Activated naive CD4-positive, alpha-beta T cell treated with anti-CD3 and anti-CD28 coated beads, Interleukin-2, amount 50 U/mL, for 72 hours (primary cell): ENCODE measurements at places on chromosomes 16 and 17. TPM values are rescaled to one million over a fixed set of nuclear protein-coding genes. Genes with fewer than 3 reads are reported as not detected.

DNA sequence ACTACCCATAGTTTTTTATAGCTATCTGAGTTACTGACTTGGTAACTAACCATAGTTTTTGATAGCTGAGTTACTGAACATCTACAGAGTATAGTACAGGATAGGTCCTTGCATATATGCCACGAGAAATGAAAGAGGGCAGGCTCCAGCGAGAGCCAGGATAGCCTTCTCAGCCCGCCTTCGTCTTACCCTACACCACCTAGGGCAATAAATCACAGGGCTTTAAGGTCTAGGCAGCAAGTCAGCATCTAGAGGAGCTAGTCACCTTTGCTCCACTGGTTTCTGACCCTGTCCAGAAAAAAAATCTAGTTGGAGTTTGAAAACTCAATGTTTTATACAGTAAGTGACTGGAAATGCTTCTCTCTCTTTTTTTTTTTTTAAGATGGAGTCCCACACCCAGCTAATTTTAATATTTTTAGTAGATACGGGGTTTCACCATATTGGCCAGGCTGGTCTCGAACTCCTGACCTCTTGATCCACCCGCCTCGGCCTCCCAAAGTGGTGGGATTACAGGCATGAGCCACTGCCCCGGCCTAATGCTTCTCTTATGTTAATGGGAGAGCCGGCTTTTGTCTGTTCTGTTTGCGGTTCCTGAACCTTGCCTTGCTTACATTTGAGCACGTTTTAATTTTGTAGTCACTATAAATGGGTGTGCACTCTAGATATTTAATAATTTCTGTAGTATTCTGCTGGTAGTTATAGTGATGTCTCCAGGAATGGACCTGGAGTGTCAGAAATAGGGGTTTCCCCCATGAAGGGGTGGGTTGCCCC is 2.8 kb downstream of the BFAR start:
- DNase-seq: no peak

GRCh38 chr17:38351412-38352222 is at the start of gene SOCS7:
Gene SOCS7 (plus strand): TSS chr17:38351844. CDS start chr17:38352053, 209 bp downstream.
- peak; percentile 92 for DNase-seq

DNA sequence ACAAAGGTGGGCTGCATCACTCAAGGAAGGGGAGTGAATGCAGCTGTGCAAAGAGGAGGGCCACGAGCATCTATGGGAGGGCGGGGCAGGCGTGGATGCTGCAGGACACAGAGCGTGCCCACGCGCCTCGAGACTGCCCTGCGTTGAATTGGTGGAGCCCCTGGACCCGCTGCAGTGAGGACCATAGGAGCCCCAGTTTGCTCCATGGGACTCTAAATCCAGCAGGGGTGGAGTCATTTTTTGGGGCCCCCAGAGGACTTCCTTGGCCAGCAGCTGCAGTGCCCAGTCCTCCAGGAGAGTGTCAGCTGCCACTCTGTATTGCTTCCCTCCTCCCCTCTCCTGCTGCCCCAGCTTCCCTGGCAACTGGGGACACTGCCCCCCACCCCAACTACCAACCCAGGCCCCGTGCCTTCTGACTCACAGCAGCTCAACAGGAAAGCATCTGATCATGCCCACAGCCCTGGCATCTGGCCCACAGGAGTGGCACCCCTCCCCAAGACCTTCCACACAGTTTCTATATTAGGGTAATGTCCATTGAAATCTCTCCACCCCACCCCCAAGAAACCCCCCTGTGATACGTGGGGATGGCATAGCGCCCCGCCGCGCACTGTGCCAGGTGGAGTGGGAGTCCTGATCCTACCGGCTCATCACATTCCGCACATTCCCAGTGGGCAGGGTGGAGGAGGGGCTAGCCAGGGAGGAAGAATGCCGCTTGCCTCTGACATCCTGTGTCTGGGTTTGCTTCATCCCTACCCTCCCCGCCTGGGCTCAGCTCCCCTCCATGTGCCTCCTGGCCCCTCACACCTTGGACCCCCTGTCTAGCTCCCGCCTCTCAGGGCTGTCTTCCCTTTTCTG is 27.8 kb upstream of the ITGA3 start:
- DNase-seq: no peak

- DNase-seq: no peak
Measured at GRCh38 chr16:13923703-13924298, 3.8 kb downstream of the ERCC4 start.

DNA sequence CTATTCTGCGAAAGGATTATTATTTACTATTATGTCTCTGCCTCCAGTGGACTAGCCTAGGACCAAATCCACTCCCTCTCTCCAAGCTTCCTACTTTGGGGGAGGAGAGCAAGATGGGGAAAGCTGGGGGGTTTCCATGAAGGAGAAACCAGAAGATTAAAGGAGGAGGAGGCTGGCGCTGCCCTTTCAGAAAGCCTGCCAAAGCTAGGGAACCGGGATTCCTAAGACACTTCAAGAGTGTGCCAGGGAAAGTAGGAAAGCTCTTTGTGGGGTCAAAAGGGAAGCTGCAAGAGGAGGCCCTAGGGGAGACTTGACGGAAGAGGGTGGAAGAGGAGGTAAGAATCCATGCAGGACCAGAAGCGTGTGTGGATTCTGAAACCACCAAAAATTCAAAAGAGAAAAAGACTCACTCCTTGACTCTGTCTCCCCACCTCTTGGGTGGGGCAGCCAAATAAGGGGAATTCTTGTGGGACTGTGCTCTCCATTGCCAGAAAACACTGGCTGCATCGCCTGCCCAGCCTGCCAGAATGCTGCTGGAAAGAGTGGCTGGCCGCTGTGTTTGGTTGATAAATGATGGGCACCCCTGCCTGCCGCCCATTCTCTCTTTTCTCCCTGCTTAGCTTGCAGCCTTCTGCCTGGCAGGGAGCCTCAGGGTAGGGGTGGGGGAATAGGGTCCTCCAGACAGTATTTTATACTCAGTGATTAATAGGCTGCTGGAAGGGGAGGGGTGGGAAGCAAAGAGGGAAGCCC is 11.8 kb upstream of the KAT7 start:
- no peak for DNase-seq

DNA sequence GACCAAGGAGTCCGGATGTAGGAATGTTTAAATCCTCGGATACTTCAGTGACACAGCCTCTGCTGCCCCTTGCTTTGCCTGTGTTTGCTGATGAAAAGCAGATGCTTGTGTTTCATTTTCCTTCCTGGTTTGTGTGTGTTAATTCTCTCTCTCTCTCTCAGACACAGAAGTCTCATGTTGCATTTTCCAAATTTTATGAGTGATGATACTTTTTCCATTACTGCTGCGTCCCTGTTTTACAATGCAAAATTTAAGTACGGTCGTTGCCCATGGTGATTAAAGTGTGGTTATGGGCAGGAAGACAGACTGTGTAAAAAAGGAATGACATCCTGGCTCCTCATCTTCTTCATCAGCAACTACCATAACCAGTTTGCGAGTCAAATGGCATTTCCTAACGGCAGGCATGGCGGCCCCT is 5.7 kb downstream of the RMI2 start:
- DNase-seq: no peak

DNA sequence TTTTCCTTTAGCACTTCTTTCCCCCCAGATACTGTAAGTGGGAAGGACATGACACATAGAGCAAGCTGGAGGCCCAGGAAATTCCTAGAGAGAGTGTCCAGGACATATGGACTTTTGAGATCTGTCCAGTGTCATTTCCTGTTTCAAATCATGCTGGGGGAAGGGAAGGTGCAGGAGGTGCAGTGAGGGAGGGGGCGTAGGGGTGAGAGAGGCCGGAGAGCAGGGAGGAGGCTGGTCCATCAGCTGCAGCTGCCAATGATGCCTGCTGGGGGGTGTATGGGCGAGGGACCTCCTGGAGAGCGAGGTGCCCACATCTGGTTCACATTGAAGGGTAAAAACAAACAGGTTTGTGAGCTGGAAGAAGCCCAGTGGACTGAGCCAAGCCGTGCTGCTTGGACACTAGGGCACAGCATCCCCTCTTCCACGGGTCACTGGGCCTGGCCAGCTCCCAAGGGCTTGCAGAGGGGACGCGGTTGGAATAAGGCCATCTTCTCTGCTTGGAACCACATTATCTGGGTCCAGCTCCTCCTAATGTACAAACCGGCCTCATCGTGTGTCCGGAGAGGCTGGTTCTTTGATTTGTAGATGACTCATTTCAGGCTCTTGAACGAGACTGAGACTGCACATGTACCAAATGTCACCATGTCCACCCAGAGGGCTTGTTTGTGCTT is 70.4 kb upstream of the SMURF2 start:
- DNase-seq: no peak

MRTFB gene
- total RNA-seq: 18.6 TPM

HOXB1 gene
- total RNA-seq: not detected

STARD3 gene
- total RNA-seq: 80.6 TPM
